Epithelial cell of esophagus (primary cell): ENCODE measurements at places on chromosomes 11 and 22.

DNA sequence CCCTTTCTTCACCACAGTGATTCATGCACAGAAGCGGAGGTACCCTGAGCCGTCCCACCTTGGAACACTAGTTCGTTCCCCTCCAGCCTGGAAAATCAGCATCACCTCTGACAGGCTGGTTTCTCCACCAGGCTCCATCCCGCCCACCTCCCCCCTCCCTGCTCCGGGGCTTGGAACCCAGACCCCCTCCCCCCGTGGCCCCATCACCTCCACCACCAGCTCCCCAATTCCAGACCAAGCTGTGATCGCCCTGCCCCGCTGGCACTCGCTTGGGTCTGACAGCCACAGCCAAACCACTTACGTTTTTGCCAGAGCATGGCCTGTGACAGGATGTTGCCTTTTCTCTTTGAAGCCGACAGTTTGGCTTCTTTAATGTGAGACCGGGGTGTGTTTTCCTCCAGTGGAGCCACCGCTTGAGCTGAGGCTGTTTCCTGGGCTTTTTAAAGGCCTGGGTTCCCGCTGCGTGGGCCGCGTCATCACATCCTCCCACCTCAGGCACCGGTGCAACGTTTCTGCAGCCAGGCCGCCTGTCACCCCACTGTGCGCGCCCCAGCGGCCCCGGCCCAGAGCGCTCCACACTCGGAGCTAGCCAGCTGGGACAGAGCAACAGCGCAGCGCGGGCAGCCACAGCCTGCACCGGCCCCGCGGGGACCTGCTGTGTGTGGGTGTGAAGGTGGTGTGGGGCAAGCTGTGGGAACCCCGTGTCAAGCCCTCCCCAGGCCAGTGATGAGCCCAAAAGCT lies at the start of gene POU2AF1:
TSS of gene POU2AF1 (minus strand) at position 415 of the 741 bp plus-strand sequence. CDS start at position 317, 98 bp downstream.
- no peak for DNase-seq

- DNase-seq = no peak
Measured at GRCh38 chr11:9399466-9399865, 15.0 kb downstream of the IPO7 start.

GRCh38 chr11:39570526-39570925 lies 1888.9 kb downstream of the LRRC4C start:
- DNase-seq = no peak

DNA sequence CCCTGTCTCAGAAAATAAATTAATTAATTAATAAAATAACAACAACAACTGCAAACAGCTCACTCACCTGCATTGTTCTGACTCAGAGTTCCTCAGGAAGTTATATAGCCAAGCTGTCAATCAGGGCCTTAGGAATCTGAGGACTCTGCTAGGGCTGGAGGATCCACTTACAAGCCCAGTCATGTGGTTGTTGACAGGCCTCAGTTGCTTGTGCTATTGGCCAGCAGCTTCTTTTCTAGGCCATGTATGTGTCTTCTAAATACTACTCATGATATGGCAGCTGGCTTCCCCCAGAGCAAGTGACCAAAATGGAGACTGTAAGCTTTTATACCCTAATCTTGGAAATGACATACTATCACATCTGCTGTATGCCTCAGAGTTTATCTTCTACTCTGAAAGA lies 20.8 kb upstream of the ATP5MG start:
- peak; percentile 94 for DNase-seq

DNA sequence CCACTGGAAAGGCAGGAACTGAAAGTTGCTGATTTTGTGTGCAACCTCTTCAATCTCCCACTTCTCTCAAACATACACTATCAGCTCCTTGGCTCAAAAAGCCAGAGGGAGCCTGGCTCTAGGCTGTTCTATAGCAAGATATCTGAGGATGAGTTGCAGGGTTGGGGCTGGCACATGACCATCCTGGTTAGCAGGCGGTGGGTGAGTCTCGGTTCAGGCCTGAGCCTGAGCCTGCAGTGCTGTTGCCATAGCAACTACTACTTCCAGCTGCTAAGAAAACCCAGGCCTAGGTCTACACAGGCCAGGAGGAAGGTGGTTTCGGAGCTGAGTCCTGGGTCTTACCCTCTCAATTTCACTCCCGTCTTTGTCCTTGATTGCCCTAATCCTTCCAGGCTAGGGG lies 39.0 kb downstream of the CWC15 start:
- peak; percentile 10 for DNase-seq

DNA sequence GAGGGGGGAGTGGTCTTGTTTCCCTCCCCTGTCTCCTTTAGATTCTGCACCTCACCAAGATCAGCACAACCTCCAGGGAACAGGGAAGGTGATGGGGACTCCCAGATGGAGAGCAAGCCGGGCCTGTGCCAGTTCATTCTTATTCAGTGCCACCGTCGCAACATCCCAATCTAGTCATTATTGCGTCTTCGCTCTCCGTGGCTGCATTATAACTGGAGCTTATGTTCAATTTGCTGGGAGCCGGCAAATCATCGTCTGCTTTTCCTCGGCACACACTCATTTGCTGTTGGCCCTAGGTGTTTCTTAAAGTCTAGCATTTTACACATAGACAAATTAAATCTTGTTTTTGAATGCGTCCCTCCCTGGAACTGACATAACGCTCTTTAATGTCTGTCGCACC lies 1269.7 kb downstream of the BRD1 start:
- no peak for DNase-seq

GRCh38 chr11:44842220-44842619 lies 108.5 kb downstream of the TP53I11 start:
- no peak for DNase-seq

DNA sequence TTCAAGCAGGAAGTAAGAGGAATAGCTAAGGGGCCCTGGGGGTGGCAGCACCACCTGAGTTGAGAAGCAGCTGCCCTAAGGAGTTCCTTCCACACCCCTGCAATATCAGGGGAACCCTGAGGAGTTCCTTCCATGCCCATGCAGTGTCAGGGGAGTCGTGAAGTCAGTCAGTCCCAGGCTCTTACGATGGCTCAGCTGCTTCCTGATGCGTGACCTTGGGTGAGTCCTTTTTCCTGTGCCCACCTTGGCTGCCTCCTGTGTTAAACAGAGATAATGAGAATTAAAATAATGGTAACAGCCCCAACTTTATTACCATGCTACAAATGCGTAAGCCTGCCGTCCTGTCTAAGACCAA lies 181.1 kb downstream of the MIAT start:
- DNase-seq = no peak

- DNase-seq = peak; percentile 35
Measured at GRCh38 chr11:11626128-11626527, 4.3 kb upstream of the GALNT18 start.

GRCh38 chr11:110990311-110990710 lies 255.2 kb upstream of the POU2AF2 start:
- no peak for DNase-seq

DNA sequence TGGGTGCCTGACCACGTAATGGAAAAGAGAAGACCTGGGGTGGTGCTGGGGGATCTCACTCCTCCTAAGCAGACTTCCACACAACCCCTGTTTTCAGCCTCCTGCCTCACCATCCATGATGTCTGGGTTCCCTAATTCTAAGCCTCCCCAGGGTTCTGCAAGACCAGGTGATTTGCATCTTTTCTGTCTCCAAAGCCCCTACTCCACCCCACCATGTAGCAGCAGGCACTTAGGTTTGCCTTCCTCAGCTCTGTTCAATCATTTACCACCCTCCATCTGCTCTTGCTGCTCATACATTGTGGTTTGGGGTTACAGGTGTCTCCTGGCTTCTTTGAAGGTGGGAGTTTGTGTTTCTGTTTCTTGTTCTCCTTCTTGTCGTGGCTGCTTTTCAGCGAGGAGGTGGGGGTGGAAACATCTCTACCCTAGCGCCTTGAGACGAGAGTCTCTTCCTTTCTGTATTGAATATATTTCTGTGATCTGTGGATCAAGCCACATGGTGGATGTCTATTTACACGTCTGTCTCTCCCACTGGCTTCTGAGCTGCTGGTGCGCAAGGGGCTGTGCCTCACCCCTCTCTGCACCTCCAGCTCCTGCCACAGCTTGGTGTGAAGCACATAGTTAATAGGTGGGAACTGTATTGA lies 6.6 kb upstream of the SSTR3 start:
- DNase-seq = no peak

DNA sequence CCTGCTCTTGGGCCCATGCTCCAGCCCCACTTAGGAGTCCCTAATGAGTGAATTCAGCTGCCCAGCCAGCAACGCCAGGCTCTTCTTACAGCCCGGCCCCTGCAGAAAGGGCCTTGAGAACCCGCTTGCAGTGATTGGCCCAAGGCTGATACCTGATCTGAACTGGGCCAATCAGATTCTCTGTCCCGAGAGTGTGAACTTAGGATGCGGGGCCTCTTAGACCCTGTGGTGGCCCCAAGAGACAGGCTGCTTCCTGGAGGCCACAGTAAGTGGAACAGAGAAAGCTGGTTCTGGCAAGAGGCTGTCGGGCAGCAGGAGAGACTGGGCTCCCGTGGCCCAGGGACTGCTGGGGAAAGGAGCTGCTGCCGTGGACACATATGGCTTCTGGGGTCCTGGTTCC lies 11.5 kb downstream of the VSTM5 start:
- no peak for DNase-seq

- DNase-seq = no peak
Measured at GRCh38 chr11:116797816-116798215, 6.1 kb upstream of the APOA5 start.

DNA sequence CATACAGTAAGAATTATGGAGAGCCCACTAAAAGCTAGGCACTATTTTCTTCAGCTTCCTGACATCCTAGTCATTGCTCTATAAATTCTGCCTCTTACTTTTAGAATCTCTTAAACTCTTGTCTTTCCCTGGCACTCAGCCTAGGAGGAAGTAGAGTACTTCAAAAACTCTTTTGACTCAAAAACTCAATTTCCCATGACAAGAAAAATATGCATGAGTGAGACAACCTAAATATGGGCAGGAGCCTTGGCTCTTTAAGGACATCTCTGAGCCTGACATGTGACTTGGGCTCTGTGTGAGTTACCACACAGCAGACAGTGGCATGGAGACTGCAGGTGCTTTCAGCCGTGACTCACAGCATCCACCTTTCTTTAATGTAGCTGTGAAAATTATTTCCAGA lies 97.5 kb upstream of the CCDC179 start:
- DNase-seq = peak; percentile 13

DNA sequence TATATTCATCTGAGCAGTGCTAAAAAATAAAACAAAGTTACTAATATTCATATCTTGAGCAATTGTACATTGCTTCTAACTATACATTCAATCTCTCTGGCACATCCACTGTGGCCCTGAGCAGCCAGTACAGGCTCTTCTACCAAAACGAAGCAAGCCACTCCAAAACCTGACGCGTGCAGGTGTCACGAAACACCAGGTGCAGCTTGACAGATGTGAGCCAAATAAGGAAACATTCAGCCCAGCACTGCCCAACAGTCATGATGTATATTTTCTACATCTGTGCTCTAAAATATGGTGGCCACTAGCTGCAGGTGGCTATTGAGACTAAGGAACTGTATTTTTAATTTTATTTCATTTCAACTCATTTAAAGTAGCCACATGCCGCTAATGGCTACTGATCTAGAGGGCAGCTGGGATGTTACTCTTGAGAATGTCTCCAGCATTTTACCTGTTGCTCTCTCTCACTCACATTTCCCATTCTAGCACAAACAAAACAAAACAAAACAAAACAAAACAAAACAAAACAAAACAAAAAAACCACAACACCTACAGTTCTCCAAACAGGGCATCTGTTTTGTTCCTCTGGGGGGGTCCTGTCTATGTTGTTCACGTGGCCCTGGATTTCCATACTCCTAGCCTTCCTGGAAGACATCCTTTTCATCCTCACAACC lies 77.7 kb downstream of the LARGE1 start:
- no peak for DNase-seq

GRCh38 chr11:8297781-8298440 lies 34.2 kb upstream of the LMO1 start:
- no peak for DNase-seq

DNA sequence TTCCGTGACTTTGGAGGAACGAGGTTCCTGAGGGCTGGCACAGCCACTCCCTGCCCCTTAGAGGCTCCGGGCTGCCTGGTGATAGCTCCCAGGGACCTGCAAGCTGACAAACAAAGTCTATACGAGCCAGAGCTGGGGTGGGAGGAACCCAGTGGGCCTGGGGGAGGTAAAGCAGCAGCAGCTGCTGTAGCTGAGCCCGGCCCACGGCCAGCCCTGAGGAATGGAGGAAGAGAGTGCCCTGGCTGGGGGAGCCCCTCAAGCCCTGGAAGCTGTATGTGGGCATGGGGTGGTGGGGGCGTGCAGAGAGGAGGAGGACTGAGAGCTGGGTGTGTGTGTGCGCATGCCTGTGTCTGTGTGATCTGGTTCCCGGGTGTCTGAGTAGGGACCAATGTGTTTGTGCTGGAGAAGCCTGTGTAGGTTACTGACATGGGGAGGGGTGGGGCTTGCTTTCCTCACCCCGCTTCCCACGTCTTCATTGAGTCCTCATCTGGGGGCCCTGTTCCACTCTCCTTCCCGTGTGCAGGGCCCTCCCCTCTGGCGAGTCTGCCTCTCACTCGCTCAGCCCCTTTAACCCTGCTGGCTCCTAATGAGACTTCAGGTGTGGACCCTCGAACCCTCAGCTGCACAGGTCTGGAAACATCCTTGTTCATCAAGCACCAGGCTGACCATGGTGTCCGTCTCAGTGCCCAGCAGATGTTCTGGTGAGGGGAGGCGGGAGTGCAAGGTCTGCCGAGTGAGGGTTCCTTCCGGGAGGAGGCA lies 10.8 kb downstream of the ST3GAL4 start:
- DNase-seq = no peak

GRCh38 chr22:37801946-37802309 lies 5.8 kb upstream of the GCAT start:
- DNase-seq = no peak

- no peak for DNase-seq
Measured at GRCh38 chr11:31132531-31133421, 236.8 kb downstream of the DCDC1 start.

GRCh38 chr11:77547047-77547836 lies 42.5 kb upstream of the AQP11 start:
- DNase-seq = no peak

- DNase-seq = peak; percentile 35
Measured at GRCh38 chr11:18171377-18172000, 1.1 kb upstream of the MRGPRX4 start.

DNA sequence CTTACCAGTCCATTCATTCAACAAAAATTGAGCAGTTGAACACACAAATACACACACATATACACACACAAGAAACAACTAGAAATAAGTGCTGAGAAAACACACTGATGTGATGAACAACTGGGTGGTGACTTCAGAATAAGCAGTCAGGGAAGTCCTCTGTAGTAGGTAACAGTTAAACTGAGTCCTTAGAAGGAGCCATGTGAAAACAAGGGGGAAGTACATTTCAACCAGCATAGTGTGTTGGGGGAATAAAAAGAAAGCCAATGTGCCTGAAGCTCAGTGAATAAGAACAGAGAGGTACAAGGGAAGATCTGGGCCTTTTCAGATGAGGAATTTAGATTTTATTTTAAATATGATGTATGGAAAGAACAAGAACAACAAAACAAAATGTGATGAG lies 6.8 kb upstream of the TMEM123 start:
- no peak for DNase-seq
